SW480 (cell line): ENCODE measurements at places on chromosomes 1 and 21.

- no peak for DNase-seq
Observed at GRCh38 chr21:33236766-33237165, 7.0 kb downstream of the IFNAR2 start.

DNA sequence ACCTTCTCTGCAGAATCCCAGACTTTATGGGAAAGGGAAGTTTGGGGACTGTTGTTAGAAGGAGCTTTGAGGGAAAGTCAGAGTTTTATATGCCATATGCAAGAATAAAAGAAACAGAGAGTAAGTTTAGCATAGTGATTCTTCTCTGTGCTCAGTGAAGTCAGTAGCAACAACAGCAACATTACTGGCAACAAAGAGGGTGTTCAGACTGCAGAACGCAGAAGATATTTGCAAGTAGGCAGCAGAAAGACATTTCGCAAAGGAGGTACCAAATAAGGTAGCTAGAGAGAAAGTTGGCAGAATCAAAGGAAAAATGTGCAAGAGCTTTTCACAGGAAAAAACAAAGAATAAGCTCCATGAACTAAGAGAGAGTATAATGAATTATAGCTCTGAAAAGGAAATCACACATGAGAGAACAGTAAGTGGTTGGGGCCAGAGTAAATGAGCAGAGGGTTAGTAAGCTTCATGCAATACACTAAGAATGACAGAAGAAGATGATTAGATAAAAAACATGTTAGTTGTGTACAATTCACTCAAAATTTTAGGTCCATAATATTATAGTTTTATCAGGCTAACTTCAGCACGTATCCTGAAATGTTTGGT is 98.1 kb downstream of the NEGR1 start:
- no peak for DNase-seq

DNA sequence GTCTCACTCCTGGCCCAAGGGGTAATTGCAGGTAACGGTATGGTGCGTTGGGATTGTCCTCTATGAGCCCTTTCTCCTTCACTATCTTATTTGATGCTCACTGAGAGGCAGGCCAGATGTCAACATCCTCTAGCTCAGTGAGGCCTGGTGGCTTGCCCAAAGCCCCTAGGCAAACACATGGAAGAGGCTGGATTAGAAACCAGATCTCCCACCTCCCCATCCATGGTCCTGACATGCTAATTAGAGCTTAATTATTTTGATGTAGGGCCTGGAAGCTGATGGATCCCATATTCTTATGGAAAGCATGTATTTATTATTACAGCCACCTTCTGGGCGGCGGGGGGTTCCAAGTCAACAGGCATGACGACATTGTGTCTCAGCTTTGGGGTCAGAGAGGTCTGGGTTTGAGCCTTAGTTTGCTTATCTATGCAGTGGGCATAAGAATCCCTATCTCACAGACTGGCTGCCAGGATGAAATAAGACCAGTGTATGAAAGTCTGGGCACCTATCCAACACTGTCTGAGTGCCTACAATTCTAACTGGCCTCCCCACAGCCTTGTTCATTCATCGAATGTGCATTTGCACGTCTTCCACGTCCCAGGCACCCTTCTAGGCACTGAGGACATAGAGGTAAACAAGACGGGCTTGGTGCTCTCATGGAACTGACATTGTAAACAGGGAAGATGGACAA is 6.2 kb downstream of the SMPDL3B start:
- DNase-seq, result no peak

DNA sequence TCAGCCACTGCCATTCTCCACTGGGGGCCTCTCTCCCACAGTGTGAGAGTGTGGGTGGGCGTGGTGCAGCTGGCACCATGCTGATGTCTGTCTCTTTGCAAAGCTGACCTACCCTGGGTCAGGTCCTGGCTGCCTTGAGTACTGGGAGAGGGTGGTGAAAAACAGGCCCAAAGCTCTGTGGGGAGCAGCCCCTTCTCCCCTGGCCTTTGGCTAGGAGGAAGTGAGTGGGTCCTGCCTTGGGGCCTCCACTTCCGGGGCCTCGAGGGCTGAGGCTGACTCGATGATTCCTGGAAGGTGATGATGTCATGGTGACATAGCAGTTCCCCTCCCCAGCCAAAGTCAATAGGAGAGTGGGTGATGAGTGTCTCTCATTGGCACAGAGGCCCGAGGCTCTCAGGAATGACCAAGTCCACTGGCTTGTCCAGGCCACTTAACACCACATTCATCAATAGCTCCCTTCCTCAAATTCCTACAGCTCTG is 53.0 kb downstream of the IER5 start:
- DNase-seq, result no peak
